ENCODE measurements at places on chromosomes 2 and 18.

DNA sequence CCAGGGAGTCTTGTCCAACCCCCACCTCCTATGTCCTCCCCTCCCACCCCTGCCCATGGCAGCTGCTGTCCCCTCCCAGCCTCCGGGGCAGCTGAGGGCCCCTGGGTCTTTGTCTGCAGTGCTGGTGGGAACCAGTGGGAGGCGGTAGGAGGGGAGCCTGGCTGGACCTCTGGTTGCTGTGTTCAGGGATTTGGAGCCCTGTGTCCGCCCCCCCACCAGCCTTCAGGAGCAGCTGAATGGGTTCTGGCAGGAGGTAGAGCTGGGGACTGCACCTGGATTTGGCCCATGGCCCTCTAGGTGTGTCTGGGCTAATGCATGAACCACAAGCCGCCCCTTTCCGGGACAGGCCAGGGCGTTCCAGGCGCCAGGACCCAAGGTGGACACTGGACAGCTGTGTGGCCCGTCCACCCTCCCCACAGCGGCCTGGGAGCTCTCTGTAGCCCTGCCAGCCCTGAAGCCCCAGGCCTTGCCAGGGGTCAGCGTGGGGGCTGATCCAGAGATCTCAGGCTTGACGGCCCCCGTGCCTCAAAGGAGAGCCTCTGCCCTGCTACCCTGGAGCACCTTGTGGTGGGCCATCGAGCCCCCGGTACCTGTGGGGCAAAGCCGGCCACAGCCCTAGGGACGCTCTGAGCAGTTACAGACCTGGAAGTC is 25.4 kb downstream of the GPC1 start:
- no peak for DNase-seq

GRCh38 chr18:42429196-42429595 is 474.2 kb downstream of the PIK3C3 start:
- DNase-seq = no peak

GRCh38 chr2:217262911-217263310 is 403.0 kb upstream of the TNP1 start:
- DNase-seq = no peak

GRCh38 chr2:104043864-104044263 is 810.1 kb upstream of the POU3F3 start:
- no peak for DNase-seq

DNA sequence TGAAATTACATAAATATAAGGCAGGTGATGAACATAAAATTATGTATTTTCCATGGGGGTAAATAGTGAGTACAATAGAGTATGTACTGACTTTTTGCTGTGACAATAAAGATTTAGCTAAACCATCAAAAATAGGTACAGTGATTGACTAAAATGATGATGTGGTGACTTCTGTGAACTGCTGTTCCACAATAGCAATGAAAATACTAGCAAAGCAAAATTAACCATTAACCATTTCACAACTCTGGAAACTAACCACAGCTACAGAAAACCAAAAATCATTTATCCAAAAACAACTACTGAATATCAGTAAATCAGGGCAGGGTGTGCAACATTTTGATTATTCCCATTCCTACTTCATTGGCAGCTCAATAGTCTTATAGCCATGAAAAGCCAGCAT is 161.4 kb upstream of the GYPC start:
- DNase-seq = no peak

- no peak for DNase-seq
Measured at GRCh38 chr18:22349317-22349898, 68.3 kb downstream of the CTAGE1 start.

GRCh38 chr2:134336352-134336751 is 82.5 kb downstream of the MGAT5 start:
- no peak for DNase-seq

DNA sequence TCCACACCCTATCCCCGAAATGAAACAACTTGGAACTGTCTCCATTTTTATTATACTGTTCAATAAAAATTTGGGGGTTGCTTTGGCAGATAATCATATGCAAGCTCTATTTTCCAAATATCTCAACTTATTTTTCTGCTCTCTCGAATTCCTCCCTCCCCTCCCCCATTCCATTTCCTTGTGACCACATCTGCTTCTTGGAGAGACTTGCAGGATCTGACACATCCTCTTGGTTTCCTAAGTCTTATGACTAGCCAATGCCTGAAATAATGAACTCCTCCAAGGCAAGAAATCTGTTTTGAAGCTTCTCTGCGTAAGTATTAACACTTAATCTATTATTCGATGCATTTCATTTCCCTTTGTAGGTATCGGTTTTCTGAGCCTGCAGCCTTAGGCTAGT is 16.1 kb downstream of the TGIF1 start:
- DNase-seq = peak; percentile 88

DNA sequence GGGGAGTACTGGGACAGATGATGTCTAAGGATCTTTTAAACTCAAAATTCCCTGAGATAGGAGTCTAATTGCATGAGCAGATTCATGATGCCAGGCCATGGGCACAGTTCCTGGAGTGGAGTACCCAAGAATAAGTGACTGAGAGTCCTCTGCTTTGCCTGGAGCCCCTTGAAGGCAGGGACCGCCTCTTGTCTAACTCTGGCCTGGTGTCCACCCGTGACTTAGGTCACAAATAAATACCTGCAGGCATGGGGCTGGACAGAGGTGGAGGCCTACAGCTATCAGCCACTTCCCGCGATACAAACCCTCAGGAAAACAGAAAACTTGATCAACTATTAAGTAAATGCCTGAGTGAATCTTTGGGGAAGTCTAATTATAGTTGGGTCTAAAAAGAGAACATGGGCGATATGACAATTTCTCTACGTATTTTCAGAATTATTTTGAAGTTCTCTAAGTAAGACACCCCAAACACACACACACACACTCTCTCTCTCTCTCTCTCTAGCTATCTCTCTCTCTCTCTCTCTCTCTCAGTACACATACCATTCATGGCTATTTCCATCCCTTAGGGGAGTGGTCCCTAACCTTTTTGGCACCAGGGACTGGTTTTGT is 1.8 kb upstream of the WIPF1 start:
- no peak for DNase-seq

DNA sequence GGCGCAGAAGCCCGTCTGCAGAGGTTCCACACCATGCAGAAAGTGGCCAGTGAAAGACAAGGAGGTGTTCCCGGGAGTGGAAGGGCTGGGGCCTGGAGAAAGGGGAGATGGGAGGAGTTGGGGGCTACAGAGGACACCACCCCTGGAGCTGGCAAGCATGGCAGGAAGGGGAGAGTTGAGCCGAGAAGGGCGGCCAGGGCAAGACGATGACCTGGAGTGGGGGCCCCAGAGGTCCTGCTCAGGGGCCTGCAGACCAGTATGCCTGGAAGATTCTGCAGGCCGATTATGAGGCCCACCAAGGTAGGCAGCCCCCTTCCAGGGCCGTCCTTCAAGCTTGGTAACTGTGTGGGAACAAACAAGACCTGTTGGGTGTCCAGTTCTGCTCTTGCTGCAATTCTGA is 33.1 kb downstream of the RBFA start:
- no peak for DNase-seq

GRCh38 chr2:166628478-166629136 is 134.6 kb upstream of the SCN7A start:
- DNase-seq = no peak

- DNase-seq = peak; percentile 38
Measured at GRCh38 chr2:151241224-151241623, 20.4 kb downstream of the RBM43 start.

GRCh38 chr2:17550907-17551306 is 10.4 kb downstream of the VSNL1 start:
- DNase-seq = no peak

DNA sequence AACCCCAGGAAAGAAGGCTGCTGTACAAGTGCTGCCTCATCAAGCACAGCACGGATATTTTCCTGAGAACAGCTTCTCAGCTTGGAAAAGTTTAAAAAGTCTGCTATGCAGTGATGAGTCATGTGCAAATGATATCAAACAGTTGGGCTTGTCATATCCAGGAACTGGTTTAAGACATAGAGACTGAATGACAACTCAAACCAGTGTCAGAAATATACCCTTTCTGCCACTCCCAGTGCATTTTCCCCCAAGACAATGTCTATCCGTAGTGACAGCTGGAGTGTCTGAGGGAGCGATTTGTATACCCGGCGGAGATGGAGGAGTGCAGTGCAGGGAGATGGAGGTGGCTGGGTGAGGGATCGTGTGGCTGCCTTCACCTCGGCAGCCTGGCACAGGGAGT is 28.2 kb downstream of the SOX11 start:
- DNase-seq = peak; percentile 63

DNA sequence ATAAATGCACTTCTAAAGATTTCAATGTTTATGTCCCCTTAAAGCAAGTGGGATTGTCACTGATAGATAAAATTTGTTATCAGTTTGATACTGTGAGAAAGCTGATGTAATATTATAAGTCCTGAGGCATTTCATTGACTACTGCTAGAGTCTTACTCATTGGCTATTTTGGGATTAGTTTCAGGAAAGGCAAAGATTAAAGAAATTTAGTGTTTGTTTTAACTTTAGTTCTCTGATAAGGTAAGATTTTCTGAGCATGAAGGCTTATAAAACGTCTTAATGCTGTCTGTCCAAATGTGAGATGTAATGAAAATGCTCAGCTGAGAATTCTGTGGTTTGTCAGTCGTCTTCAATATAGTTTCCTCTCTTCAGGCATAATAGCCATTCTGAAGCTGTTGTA is 886.4 kb upstream of the CDH2 start:
- no peak for DNase-seq

Data from fibroblast of upper back skin (primary cell).